ENCODE measurements at places on chromosomes 12 and 14.
A peak's percentile ranks its signal among the peaks of the same experiment; 100 is the strongest.

DNA sequence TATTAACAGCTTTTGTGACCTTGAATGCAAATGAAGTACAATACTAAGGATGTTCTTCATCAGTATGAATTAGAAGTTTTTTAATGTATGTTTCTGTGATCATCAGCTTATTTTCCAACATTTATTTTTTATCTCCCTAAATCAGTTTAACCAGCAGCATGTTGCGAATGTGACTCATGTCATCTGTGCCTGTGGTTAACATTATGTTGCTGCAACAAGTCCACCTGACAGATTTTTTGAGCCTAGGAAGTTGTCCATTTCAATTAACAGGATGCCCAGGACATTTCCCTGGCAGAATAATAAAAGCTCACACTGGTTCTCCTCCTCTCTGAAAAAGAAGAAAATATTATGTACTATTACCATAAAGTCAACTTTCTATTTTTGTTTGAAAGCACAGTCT is 155.5 kb downstream of the SYT1 start:
- DNase-seq: no peak

- no peak for DNase-seq
Observed at GRCh38 chr14:103867523-103867953, 20.2 kb upstream of the PPP1R13B start.

DNA sequence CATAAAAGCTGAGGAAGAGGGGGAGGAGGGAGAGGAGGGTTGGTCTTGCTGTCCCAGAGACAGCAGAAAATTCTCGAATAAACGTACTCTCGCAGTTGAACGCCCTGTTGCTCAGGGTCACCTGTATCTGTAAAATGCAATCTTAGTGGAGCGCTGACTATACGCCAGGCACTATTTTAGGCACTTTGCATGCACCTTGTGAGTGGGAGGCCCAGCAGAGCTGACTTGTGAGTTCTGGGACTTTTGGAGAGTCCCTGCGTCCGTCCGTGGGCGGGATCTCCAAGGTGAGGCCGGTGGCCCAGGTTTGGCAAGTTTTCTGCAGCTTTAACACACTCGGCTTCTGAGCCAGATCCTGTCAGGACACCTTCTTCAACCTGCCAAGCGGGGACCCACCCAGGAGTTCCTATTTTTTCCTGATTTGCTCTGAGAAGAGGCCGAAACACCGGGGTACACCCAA is 32.5 kb upstream of the PLEKHG6 start:
- DNase-seq: no peak

GRCh38 chr12:112602150-112602549 is 183.4 kb downstream of the PTPN11 start:
- DNase-seq: no peak

- no peak for DNase-seq
Observed at GRCh38 chr14:104106471-104106991, 21.0 kb downstream of the ASPG start.

DNA sequence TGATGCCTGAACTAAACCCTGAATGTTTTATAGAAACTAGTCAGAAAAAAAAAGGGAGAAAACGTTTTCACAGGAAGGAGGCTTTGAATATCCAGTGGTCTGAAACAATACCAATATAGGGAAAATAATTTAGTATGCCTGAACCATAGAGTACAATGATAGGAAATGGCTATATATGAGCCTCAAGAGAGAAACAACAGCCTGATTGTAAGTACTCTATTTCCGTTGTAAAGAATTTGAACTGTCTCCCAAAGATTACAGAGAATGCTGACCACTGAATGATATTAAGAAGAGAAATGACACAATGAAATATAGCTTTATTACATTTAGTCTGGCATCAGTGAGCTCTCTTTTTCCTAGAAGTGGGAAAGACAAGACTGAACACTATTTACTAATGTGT is 5.5 kb upstream of the GABARAPL1 start:
- no peak for DNase-seq

DNA sequence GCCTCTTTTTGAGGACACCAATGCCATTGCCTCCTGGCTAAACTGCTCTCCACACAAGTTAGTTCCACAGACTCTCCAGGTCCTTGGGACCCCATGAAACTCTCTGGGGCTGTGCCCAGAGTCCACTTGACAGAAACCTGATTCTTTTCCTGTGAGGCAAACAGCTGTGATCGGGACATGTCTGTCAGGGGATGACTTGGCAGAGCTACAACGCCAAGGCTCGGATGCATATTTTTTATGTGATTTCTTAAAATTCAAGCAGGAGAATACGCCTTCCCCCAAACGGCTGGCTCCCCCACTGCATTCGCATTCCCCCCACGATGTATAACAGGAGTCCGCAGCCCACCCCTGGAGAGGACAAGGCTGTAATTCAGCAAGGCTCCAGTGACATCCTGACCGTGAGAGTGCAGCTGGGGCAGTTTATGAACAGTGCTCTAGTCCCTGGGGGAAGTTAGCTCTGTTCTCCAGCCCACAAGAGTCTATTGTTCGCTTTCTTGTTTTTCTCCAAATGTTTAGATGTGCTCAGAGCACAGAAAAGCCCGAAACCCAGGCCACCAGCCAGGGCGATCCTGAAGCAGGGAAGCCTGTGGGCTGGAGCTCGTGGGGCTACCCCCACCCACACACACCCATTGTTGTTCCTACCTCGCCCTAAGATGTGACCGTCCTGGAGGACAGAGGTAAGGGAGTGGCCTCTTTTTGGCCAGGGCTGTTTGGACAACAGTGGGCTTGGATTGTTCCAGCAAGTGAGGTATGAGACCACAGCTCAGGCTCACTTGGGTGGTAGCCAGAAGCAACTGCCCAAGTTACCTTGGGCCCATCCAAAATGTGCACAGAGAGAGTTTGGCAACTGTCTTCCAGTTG is 159.5 kb downstream of the ZFP36L1 start:
- peak; percentile 59 for DNase-seq

DNA sequence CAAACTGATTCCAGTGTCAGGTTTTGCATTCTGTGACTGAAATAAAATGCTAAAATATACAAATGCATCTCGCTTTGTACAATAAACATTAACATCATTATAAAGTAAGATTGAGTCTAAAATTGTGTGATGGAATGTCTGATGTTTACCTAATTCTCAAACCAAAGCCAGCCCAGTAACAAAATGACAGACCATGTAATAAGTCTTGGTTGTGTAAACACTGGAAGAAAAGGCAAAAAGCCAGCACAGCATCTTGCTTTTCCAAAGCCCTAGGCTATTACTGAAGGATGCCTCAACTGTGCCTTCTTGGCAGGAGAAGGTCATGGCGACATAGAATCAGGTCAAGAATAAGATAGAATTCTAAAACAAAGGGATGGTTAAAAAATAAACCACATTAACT is 169.6 kb downstream of the EGLN3 start:
- DNase-seq: no peak
